Fibroblast of pulmonary artery (primary cell): ENCODE measurements at places on chromosomes 7 and 10.

DNA sequence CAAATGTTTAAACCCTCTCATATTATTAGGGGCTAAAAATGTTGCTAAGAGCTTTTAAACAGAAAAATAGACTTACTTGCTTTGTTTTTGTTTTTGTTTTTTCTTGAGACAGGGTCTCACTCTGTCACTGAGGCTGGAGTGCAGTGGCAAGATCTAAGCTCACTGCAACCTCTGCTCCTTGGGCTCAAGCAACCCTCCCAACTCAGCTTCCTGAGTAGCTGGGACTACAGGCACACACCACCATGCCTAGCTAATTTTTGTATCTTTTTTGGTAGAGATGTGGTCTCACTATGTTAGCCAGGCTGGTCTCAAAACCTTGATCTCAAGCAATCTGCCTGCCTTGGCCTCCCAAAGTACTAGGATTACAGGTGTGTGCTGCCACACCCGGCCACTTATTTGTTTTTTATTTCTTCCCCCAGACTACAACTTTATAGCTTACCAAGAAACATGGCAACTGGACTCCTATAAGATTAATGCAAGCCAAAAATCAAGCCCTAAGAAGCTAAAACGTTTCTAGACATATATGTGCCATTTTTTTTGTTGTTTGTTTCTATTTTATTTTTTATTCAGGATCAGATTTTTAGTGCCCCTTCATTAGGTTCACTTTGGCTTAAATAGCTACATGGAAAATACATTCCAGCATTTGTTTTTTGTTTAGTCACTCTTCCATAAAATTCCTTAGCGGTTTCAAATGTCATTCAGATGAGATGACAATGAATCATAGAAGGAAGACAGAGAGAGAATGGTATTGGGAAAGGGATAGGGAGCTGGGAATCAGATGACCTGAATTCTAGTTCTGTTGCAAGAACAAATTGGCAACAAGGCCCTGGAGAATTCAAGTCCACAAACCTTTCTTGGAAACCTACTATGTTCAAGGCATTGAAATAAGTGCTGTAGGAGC is 163.4 kb upstream of the MKLN1 start:
- peak; percentile 90 for DNase-seq

DNA sequence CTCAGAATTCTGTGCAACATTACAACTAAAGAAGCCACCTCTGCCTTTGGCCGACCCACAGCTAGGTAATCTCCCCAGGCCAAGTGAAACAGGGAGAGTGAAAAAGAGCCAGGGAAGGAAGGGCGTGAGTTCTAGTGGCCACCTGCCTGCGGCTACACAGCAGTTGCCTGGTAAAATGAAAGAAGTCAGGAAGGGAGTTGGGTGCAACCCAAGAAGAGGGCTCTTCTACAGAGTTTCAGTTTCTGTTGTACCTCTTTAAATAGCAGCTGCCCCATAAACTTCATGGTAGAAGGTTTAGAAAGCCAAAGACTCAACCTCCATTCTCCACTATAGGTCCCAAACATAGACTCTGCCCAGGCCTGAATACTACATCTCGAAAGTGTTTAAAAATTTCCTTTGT is 76.2 kb upstream of the TMEM168 start:
- no peak for DNase-seq

DNA sequence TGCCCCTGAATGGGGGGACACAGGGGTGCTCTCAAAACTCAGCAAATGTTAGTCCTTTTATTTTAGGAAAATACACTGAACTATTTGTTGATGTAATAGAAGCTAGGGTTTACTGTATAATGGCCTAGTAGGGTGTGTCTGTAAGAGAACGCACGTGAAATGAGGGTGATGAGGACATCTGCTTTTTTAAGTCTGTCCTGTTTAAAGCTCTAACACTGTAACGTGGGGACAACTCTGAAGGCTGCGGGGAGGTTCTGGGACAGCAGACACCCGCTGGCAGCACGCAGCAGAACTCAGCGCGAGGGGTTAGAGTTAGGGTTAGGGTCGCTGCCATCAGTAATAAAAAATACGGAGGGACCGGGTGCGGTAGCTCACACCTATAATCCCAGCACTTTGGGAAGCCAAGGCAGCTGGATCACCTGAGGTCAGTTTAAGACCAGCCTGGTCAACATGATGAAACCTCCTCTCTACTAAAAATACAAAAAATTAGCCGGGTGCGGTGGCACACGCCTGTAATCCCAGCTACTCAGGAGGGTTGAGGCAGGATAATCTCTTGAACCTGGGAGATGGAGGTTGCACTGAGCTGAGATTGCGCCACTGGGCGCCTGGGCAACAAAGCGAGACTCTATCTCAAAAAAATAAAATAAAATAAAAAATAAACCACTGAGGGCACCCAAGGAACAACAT is 98.0 kb downstream of the CTBP2 start:
- DNase-seq: no peak

DNA sequence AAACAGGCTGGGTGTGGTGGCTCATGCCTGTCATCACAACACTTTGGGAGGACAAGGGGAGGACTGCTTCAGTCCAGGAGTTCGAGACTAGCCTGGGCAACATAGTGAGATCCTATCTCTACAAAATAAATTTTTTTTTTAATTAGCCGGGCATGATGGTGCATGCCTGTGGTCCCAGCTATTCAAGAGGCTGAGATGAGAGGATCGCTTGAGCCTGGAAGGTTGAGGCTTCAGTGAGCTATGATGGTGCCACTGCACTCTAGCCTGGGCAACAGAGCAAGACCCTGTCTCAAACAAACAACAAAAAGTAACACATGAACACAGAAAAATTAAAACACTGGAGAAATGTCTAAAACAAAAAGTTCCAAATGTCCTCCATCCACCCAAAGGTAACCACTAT is 22.9 kb downstream of the PIK3AP1 start:
- DNase-seq: no peak

DNA sequence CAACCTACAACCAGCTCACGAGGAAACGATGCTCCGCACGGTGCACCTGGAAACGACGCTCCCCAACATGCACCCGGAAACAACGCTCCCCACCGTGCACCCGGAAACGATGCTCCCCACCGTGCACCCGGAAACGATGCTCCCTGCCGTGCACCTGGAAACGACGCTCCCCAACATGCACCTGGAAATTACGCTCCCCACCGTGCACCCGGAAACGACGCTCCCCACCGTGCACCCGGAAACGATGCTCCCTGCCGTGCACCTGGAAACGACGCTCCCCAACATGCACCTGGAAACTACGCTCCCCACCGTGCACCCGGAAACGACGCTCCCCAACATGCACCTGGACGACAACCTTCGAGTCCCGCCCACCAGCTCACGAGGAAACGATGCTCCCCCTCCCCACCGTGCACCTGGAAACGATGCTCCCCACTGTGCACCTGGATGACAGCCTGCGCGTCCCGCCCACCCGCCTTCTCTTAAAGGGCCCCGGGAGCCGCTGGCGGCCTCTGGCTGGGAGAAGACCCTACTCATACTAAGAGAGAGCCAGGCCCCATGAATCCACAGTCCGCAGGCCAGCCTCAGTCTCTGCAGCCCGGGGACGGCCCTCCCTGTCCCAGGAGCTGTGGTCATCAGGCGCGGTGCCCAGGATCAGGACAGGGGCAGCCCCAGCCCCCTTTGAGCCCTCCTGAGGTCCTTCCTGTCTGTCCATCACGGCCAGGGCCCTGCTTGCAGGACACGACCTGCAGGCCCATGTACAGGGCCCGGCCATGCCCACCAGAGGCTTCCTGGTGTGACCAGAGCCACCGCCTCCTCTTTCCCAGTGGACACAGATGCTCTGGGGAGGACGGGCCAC is 98.3 kb downstream of the PDGFA start:
- DNase-seq: no peak

DNA sequence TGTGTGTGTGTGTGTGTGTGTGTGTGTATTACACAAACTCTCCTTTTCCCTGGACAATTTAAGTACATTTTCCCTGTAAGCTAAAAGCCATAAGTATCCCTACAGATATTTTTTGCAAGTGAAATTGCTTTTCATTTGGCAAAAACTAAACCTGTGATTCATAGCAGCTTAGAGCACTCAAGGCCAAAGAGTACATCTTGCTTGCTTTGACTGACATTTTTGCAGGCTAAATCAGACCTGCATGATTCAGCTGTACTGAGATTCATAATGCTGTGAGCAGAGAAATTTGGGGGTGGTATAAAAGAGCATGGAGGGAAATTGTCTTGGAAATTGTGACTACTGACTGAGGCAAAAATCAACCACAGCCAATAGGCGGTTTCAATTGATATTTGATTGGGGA is 500.4 kb downstream of the GFRA1 start:
- DNase-seq: peak; percentile 47

GRCh38 chr7:32661501-32661900 is 166.2 kb downstream of the AVL9 start:
- DNase-seq: no peak

- no peak for DNase-seq
Observed at GRCh38 chr10:61765176-61766087, 102.7 kb downstream of the CABCOCO1 start.

DNA sequence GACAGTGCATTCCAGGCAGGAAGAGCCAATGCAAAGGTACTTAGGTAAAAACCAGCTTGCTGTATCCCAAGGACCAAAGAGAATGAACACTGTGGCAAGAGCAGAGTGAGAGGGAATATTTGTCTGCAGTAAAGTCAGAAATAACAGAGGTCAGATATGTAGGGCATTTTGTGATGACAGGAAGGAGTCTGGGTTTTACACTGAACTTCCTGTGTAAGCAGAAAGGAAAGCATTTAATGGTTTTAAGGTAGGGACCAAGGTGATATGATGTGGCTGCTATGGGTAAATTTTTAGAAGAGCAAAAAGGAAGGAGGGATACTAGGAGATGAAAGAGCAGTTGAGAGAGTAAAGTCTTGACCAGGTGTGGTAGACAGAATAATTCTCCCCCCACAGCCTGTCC is 10.1 kb downstream of the ABCB1 start:
- DNase-seq: no peak

- DNase-seq: peak; percentile 55
Observed at GRCh38 chr10:7819121-7819460, 786 bp downstream of the TAF3 start.

DNA sequence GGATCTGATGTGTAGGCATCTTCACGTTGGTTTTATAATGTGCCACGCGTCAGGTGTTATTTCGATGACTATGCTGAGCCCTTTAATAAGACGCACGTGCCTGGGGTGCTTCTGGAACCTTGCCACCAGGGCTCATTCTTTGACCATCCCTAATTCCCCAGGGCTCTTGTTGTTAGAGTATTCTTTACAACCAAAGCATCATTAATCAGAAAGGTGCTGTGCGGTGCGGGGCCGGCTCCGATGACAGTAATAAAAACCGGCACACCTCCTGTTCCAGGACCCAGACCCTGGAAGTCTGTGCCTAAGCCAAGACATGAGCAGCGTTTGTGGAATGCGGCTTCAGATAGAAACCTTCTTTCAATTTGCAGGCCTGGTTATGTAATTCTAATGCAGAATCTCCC is 58.4 kb downstream of the MGMT start:
- DNase-seq: peak; percentile 76

GRCh38 chr10:55330486-55330885 is 529.5 kb upstream of the PCDH15 start:
- no peak for DNase-seq

DNA sequence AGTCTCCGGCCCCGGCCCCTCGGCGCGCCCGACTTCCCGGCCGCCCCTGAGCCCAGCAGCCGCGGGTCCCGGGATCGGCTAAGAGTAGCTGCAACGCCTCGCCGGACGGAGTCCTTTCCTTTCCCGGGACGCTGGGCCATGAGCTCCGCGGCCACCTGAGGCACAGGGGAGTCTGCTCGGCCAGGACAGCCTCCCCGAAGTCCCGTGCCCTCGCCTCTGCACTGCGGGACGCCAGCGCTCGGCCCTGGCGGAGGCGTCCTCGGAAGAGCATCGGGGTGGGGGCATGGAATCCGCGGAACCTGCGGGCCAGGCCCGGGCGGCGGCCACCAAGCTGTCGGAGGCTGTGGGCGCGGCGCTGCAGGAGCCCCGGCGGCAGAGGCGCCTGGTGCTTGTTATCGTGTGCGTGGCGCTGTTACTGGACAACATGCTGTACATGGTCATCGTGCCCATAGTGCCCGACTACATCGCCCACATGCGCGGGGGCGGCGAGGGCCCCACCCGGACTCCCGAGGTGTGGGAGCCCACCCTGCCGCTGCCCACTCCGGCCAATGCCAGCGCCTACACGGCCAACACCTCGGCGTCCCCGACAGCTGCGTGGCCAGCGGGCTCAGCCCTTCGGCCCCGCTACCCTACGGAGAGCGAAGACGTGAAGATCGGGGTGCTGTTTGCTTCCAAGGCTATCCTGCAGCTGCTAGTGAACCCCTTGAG is 502 bp downstream of the SLC18A3 start:
- no peak for DNase-seq

DNA sequence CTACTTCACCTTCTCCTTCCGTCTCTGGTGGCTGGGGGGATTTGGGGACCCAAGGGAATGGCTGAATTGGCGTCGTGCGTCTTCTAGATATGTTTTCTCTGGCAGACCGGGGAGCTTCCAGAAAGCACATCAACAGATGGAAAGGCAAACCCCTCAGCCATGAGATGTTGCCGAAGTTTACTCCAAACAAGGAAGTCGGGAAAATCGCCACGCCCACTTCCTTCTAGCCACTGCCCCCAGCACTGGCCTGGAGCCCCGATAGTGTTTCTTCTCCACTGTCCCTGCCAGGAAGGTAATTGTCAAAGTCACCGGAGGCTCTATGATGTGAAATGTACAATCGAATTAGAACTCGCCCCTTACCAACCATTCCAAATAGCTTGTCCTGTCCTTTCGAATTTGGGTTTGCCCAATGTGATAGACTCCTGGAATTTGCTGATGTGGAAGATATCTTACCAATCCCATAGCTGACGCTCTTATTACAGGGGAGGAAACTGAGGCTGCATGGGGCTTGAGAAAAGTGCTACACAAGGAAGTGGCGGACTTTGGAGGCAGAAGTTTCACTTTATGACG is 191.0 kb downstream of the LSM5 start:
- DNase-seq: no peak

- no peak for DNase-seq
Observed at GRCh38 chr7:155287284-155287935, 10.3 kb upstream of the INSIG1 start.

GRCh38 chr7:4888161-4888560 is 4.6 kb upstream of the RADIL start:
- DNase-seq: no peak

DNA sequence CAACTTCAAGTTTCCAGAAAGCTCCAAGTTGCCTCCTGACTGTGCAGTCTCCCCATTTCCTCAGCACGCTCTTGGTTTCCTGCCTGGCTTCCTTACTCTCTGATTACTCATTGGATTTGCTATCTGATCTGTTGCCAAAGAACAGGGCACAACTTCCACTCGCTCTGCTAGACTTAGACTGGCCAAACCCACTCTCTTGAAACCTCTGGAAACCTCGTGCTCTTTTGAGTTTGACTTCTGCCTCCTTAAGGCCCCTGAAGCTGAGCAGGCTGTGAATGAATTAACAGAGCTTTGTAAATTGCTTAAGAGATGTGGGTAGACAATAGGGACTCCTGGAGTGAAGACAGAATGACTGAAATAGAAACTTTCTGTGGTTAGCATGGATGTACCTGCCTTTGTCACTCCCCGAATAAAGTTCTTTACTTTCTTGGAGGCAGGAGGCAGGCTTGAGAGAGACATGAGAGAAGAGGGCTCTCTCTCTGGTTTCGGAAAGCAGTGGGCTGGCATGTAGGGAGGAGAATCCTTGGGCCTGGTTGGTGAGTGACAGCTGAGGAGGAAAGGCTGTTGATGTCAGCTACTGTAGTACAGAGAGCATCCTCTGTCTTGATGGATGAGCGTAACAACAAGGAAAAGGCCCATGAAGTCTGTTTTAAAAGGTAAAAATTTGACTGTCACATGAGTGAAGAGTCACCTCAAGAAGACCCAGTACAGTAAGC is 70.8 kb downstream of the CHN2 start:
- DNase-seq: peak; percentile 84

- no peak for DNase-seq
Observed at GRCh38 chr7:33861947-33862346, 43.4 kb upstream of the BMPER start.
